ENCODE measurements at places on chromosomes 11 and 22.

GRCh38 chr11:119091178-119091577 lies 6.5 kb downstream of the HMBS start:
- DNase-seq, result no peak

- no peak for DNase-seq
Measured at GRCh38 chr11:72735495-72736027, 16.6 kb downstream of the ARAP1 start.

GRCh38 chr11:70482529-70482917 lies 84.2 kb downstream of the CTTN start:
- no peak for DNase-seq

DNA sequence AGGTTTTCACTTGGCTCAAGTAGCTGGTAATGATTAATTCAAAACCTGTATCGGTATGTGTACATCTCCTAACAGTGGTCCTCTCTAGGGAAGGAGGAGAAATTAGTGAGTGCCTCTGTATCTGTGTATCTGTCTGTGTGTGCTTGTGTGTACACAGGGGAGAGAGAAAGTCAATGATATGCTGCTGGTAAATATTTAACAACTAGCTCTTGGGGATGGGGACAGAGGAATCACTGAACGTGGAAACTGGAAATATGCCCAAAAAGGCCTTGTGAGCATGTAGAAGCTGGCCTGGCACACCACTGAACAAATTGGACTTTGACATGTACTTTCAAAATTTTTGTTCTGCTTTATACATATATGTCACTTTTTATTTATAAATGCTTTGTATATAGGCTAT lies 214.0 kb upstream of the SYN3 start:
- no peak for DNase-seq

GRCh38 chr11:4983841-4984240 lies 10.8 kb upstream of the OR51L1 start:
- no peak for DNase-seq

Data from small intestine (tissue), 16 donors.